ENCODE measurements at places on chromosomes 16 and 17. TPM values are rescaled to one million over a fixed set of nuclear protein-coding genes. Genes with fewer than 3 reads are reported as not detected.

Gene TSEN54
- total RNA-seq = 7.4 TPM

Gene G6PC1
- not detected for total RNA-seq

GRCh38 chr17:29003289-29003688 is 2.5 kb downstream of the SEZ6 start:
- DNase-seq = no peak

GRCh38 chr16:22955461-22956070 is 141.6 kb downstream of the HS3ST2 start:
- DNase-seq = no peak

- peak; percentile 93 for DNase-seq
Measured at GRCh38 chr17:16013943-16014407, 14.4 kb downstream of the TTC19 start.

Gene TSNAXIP1
- total RNA-seq = 0.22 TPM

Gene ZP2
- total RNA-seq = 0.22 TPM

Measured in lung microvascular endothelial cell (primary cell).